ENCODE measurements at places on chromosomes 7 and 10. TPM values are rescaled to one million over a fixed set of nuclear protein-coding genes. Genes with fewer than 3 reads are reported as not detected.

GRCh38 chr7:1046722-1047679, 2.7 kb downstream of the GPR146 start:
- H3K27ac ChIP-seq: no peak overlapping the region
- no peak for DNase-seq
- no peaks in the 10 kb centered on the region for H3K36me3 ChIP-seq

GRCh38 chr10:14676732-14677131, 98.0 kb downstream of the FAM107B start:
- no peaks in the 10 kb centered on the region for H3K36me3 ChIP-seq
- H3K27me3 ChIP-seq: no peaks in the 10 kb centered on the region
- no peak for DNase-seq
- H3K4me1 ChIP-seq: no peaks in the 10 kb centered on the region
- no peak overlapping the region for H3K4me3 ChIP-seq

- H3K36me3 ChIP-seq: no peaks in the 10 kb centered on the region
- no peak for DNase-seq
- no peak overlapping the region for H3K4me3 ChIP-seq
- H3K4me1 ChIP-seq: no peaks in the 10 kb centered on the region
- H3K27ac ChIP-seq: no peak overlapping the region
- no peaks in the 10 kb centered on the region for H3K27me3 ChIP-seq
Observed at GRCh38 chr10:125024497-125025234, 82.7 kb downstream of the ZRANB1 start.

DNA sequence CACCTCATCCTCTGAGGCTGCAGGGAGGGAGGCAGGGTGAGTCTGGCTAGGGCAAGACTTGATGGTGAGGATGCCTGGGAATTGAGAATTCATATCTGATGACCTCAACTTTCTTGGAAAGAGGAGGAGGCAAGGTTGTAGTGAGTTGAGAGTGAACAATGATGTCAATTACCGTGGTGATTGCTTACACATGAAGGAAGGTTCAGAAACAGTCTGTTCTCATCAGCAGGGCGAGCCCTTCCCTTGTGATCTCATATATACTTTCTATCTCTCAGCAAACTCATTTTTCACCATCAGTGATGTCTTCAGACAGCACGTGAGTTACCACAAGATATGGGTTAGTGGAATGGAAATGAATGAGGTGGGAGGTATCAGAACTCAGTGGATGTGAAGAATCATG, 20.1 kb upstream of the COL13A1 start:
- H3K27me3 ChIP-seq: peaks cover 6% of the 10 kb centered on the region
- no peak for DNase-seq
- no peaks in the 10 kb centered on the region for H3K36me3 ChIP-seq
- H3K4me3 ChIP-seq: no peak overlapping the region
- H3K4me1 ChIP-seq: no peaks in the 10 kb centered on the region

CTAGE4 gene
- 1.6 TPM for total RNA-seq

ZNF107 gene
- total RNA-seq: 12.9 TPM

GIMAP7 gene
- 29.5 TPM for total RNA-seq

PPP1R3A gene
- not detected for total RNA-seq

DNA sequence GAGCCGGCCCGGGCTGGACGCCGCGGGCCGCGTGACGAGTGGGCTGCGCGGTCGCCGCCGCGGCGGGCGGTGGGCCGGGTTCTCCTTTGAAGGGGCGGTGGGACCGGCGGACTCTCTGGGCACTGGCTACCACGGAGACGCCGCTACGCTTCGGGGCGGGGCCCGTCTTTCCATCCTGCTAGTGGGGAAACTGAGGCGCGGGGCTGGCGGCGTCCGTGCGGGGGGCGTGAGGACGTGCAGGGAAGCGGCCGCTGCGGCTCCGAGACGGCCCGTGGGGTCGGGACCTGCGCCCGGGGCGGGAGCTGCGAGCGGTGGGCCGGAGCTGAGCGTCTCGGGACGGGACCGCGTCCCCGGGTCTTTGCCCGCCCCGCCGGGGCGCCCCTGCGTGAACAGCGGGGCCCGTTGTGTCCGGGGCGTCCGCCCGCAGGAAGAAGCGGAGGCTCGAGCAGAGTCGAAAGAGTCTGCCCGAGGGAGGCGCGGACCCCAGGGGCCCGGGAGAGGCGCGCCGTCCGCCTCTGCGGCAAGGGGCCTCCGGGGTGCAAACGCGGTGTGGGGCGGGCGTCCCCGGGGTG, 548 bp upstream of the BNIP3 start:
- H3K4me3 ChIP-seq: peak overlapping the region; percentile 91
- H3K4me1 ChIP-seq: peaks cover 30% of the 10 kb centered on the region
- no peak for DNase-seq
- H3K27me3 ChIP-seq: no peaks in the 10 kb centered on the region
- peaks cover 44% of the 10 kb centered on the region for H3K36me3 ChIP-seq

DNA sequence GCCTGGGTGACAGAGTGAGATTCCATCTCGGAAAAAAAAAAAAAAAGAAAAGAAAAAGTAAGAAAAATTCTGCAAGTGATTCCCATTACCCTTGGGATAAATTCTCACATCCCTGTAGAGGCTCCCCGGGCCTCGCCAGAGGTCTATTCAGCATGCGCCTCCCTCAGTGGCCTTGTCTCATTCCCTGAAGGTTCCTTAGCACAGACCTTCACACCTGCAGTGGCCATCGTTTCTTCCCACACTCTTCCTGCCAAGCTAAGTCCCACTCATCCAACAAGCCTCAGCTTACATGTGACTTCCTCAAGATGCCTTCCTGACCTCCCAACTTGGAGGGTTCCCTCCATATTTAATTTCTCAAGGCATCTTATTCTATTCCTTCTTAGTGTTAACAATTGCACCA, 20.9 kb upstream of the BAG3 start:
- no peaks in the 10 kb centered on the region for H3K27me3 ChIP-seq
- no peak overlapping the region for H3K4me3 ChIP-seq
- H3K4me1 ChIP-seq: no peaks in the 10 kb centered on the region
- no peak for DNase-seq
- H3K27ac ChIP-seq: no peak overlapping the region
- no peaks in the 10 kb centered on the region for H3K36me3 ChIP-seq

All from activated CD8-positive, alpha-beta T cell treated with anti-CD3 and anti-CD28 coated beads for 36 hours (primary cell).